ENCODE measurements at places on chromosomes 4 and X.

DNA sequence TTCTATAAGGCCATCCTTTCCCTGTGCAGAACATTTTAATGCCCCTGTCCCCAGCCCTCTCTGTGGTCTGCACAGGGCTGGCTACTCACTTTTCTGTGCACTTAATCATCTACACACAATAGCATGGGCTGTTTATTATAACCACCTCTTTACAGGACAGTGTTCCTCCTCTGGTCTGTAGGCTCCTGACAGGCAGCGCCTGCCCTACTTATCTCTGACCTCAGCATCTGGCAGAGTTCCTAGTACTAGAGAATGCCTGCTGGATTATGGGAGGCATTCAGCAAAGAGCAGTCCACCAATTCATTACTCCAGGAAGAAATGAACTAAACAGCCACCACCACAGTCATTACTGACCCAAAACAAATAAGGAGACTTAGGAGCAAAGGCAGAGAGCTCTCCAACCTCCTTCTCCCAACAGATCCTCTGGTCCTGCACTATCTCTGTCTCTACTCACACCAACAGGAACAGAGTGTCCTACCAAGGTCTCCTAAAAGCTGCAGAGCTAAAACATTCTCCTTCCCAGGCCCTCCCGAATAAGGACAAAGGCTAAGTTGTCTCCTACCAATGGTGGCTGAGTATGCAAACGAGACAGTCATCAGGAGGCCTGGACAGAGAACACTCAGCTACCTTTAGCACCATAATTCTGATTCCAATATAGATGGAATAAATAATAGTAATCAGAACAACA lies 279.2 kb downstream of the QDPR start:
- DNase-seq: no peak

- no peak for DNase-seq
Observed at GRCh38 chrX:129690435-129690834, 35.7 kb upstream of the APLN start.

GRCh38 chrX:68684919-68685304 lies 37.4 kb downstream of the STARD8 start:
- no peak for DNase-seq

GRCh38 chrX:153519569-153520286 lies 2.3 kb downstream of the ATP2B3 start:
- DNase-seq: no peak

DNA sequence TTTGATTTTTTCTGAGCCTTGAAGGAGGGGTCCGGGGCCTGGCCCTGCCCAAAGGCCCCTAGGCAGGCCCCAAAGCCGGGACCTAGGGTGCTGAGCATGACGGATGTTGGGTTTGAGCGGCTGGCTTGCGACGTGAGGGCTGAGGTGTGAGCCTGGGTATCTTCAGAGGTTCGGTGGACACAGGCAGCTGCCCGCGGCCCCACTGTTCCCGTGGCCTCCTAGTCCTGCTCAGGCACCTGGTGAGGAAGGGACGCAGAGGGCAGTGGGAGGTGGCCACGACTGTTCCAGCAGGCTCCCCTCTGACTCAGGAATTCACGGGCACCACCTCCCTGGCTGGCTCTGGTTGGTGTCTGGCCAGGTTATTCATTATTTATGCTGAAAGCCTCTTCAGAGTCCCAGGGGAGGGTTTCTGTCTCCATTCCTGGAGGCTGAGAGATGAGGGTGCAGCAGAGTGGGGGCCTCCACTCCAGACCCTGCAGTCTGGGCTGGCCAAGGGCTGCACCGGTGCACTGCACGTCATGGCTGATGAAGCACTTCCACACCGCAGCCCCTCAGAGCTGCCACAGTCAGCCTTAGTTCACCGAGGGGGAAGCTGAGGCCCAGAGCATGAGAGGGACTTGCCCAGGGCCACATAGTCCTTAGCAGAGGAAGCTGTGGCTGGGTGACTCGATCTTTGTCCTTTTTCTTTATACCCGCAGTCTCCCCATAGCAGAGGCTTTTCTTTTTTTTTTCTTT lies 2.2 kb downstream of the MSANTD1 start:
- DNase-seq: no peak

- DNase-seq: no peak
Observed at GRCh38 chrX:1591863-1592469, 562 bp downstream of the AKAP17A start.

DNA sequence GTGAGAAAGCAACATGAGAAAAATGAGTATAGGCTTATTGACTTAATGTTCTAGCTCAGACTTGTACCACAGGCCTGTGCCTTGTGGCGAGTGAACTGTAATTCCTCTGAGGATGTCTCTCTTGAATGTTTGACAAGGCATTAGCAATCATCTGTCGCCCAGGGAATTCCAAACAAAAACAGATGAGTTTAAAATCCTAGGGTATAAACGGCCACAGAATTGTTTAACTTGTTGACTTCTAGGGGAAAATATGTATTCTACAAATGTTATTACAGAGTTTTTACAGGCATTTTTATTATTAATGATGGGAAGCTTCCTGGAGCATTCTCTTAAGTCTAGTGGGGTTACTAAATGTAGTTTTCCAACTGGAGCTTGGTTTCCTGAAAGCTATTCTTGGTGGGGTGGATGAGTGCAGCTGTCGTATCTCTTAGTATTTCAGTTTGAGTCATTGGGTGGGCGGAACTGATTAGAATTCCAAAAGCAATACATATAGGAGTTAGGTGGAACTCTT lies 40.6 kb downstream of the ARHGAP10 start:
- DNase-seq: no peak
